NCI-H1930 (cell line): ENCODE measurements at places on chromosomes 7 and 10.

DNA sequence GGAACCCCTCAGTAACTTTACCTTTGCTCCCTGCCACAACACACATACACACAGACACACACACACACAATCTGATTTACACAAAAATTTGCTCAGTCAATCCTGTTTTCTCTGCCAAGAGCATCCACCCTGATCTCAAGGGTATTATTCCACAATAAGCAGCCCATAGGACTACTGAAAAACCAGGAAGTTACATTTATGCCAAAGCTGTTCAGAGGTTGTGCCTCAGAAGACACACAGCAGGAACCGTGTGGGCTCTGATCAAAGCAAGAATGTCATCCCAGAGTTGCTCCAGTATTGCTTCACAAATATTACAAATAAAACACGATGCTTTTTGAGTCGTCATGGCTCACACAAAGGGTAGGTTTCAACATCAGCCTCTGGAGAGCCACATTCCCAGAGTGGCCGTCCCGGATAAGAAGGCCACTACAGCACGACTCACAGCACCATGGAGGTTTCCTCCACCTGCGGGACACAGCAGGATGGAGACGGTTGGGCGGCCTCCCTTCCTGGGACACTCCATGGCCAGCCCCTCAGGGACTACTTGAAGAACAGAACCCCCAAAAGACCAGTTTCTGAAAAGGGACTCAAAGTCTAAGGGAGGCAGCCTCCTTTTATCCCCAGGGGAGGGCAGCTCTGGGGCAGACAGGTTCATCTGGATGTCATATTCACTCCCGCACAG is 1.6 kb downstream of the AIFM2 start:
- no peak for DNase-seq

DNA sequence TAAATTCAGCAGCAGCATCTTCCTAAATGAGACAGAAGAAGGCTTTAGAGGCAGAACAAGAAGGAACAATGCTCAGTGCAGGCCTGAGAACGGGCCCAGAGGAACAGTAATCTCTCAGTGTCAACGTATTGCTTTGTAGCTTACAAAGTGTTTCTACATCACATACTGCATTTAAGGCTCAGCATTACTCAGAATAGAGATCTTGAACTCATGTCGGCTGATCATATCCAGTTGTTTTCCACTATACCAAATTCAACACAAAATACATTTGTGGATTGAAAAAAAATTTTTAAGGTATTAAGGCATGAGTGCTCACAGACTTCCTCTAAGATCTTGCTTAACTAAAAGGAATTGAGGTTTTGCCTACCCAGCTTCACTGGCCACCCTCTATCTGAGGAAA is 325.1 kb downstream of the HPSE2 start:
- no peak for DNase-seq

DNA sequence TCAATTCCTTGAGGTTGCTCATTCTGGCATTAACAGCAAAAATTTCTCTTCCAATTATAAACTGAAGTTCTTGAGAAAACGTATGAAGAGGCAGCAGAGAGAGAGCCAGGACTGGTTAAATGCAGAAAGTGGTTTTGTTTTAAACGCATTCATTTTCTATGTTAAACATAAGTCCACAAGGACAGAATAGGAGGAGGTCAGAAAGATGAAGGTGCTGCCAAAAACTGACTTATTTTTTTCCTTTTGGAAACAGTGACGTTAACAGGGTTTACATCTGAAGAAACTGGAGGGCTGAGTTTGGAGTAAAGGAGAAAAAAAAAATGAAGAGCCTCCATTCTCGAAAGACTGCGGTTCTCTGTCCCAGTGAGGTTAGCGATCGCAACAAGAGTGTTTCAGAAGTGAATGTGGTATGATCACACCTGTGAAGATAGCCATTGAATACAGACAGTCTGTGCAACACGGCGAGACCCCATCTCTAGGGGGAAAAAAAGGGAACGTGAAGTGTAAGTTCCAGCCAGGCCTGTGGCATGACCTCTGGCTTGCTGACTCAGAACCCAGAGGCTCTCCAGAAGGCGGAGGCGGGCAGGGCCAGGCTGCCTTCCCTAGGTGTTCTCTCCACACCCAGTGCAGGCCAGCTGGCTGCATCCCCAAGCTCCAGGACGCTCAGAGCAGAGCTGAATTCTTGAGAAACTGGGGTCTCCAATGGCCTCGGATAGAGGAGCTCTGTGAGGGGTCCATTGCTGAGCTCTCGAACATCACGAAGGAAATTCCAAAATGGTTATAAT is 84.0 kb downstream of the CHST15 start:
- DNase-seq, result no peak

GRCh38 chr7:87199241-87199640 is 20.3 kb downstream of the TMEM243 start:
- DNase-seq, result no peak

- DNase-seq, result no peak
Observed at GRCh38 chr7:127391591-127392181, 822 bp downstream of the ZNF800 start.

- DNase-seq, result no peak
Observed at GRCh38 chr10:71063401-71063800, 149.0 kb upstream of the UNC5B start.

GRCh38 chr7:137989094-137989493 is 12.8 kb downstream of the CREB3L2 start:
- DNase-seq, result no peak
